ENCODE measurements at places on chromosomes 5 and 9.

GRCh38 chr5:143023411-143024096 is 253.4 kb downstream of the ARHGAP26 start:
- DNase-seq, result no peak

DNA sequence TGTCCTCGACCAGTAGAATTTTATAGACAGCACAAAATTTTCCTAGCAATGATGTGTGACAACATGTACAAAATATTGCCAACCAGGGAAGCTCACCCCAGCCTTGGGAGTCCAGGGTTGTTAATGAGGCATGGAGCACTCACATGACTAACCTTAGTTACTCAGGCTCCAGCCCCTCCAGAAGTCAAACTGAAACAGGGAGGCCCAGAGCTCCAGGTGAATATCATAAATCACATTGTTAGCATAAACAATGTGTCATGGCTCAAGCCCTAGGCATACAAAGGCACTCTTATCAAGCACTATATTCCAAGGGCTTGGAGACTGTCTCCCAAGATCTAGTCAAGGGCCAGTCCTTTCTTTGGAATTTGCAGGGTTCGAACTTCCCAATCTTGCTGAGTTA is 44.4 kb downstream of the TNFAIP8 start:
- DNase-seq, result no peak

DNA sequence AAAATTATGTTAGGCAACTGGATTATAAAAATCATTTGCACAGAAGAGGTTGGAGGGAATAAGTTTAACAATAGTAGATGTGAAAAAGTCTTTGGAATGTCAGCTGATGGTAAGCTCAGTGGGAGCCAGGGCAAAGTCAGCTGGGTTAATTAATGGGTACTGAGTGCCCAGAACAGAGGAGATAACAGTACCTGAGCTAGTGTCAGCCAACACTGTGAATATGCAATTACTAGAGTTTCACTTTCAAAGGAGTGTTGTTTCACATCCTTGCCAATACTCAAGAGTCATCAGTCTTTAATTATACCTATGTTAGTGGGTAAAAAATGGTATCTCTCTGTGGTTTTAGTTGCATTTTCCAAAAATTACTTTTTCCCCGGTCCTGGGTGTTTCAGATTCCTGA is 135.1 kb downstream of the KIF4B start:
- DNase-seq, result no peak

GRCh38 chr5:39559923-39560322 is 135.1 kb upstream of the DAB2 start:
- no peak for DNase-seq

- DNase-seq, result no peak
Measured at GRCh38 chr5:54986269-54986654, 869 bp upstream of the ESM1 start.

GRCh38 chr5:56523790-56524575 is 290.9 kb upstream of the ANKRD55 start:
- DNase-seq, result no peak

- DNase-seq, result no peak
Measured at GRCh38 chr9:883011-883410, 41.5 kb downstream of the DMRT1 start.

DNA sequence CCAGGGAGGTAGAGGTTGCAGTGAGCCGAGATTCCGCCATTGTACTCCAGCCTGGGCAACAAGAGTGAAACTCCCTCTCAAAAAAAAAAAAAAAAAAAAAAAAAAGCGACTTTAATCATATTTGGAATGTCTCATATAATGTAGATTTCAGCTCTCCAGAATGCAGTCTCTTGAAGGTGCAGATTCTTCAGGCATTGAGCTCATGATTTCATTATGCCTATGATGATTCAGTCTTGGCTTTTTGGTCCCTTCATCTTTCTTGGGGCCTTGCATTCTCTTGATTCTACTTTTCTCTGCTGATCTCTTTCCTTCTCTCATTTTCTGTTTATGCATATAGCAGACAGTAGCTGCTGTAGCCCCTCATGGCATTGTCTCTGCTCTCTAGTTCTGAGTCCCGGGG is 22.9 kb downstream of the KDM4C start:
- no peak for DNase-seq

GRCh38 chr5:80090884-80091166 is 55.7 kb downstream of the THBS4 start:
- no peak for DNase-seq

DNA sequence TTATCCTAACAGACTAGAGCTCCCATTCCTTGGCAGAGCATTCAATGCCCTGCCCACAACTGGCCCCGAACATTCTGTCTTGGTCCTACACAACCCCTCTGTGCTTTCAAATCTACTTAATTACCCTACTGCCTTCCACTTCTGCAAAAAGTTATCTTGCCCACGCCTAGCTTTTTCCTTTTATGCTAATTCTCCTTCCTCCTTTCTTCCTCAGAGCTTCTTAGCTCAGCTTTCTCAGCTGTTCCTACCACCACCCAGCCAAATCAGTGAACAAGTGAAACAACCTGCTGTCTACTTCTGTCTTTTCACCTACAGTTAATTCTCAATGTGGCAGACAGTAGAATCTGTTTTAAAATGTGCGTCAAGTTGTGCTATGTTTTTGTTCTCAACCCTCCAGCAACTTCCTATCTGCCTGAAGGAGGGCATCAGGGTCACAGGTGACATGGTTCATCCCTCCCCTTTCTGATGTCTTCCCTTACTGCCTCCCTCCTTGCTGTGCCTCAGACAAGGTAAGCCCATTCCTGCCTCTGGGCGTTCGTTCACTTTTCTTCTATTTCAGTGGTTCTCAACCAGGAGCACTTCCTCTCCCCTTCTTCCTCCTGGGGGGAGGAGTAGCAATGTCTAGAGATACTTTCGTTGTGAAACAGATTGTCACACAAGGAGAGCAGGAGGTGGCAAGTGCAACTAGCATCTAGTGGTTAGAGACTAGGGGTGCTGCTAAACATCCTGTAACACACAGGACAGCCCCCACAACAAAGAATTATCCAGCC is 1.3 kb upstream of the REEP5 start:
- DNase-seq, result no peak

GRCh38 chr9:126159430-126160060 is 167.1 kb upstream of the MVB12B start:
- no peak for DNase-seq

All from AG09319 (cell line).